Keratinocyte (primary cell): ENCODE measurements at places on chromosomes 6 and 20.

- no peak overlapping the region for H3K27ac ChIP-seq
- no peaks in the 10 kb centered on the region for H3K27me3 ChIP-seq
- no peaks in the 10 kb centered on the region for H3K36me3 ChIP-seq
- no peak overlapping the region for H3K4me3 ChIP-seq
- no peaks in the 10 kb centered on the region for H3K4me1 ChIP-seq
Observed at GRCh38 chr6:8844968-8845367, 409.6 kb upstream of the SLC35B3 start.

- no peak for DNase-seq
- H3K36me3 ChIP-seq, result peaks cover 57% of the 10 kb centered on the region
- H3K27me3 ChIP-seq, result no peaks in the 10 kb centered on the region
- no peaks in the 10 kb centered on the region for H3K4me1 ChIP-seq
- H3K4me3 ChIP-seq, result no peak overlapping the region
Observed at GRCh38 chr6:31639043-31639442, 13.4 kb downstream of the BAG6 start.

DNA sequence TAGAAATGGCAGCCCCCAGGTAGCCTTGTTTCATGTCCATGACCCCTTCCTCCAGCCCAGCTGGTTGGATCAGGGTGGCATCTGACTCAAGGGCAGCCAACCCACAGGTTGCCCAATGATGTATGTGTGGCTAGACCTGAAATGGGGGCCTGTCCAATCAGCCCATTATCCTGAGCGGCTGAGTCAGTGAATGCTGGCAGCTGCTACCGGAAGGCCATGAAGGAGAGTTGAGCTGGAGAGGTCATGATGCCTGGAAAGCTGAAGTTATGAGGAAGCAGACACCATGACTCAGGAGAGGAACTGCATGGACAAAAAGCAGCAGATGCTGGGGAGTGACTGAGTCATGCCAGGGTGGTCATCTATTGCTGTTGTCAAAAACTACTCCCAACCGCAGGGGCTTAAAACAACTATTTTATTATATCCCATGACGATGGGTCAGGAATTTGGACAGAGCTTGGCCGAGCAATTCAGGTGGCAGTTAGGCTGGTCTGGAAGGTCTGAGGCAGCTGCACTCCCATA is 67.3 kb downstream of the MDGA1 start:
- H3K36me3 ChIP-seq, result no peaks in the 10 kb centered on the region
- H3K4me3 ChIP-seq, result peak overlapping the region; percentile 7
- H3K27ac ChIP-seq, result peak overlapping the region; percentile 73
- peak; percentile 89 for DNase-seq

GRCh38 chr20:50920997-50921396 is 10.2 kb downstream of the ADNP start:
- no peak for DNase-seq
- peaks cover 5% of the 10 kb centered on the region for H3K36me3 ChIP-seq
- H3K27me3 ChIP-seq, result no peaks in the 10 kb centered on the region

- H3K36me3 ChIP-seq, result peaks cover 2% of the 10 kb centered on the region
- no peak overlapping the region for H3K27ac ChIP-seq
- DNase-seq, result no peak
- H3K4me1 ChIP-seq, result no peaks in the 10 kb centered on the region
Observed at GRCh38 chr6:16383607-16384206, 145.3 kb downstream of the GMPR start.

DNA sequence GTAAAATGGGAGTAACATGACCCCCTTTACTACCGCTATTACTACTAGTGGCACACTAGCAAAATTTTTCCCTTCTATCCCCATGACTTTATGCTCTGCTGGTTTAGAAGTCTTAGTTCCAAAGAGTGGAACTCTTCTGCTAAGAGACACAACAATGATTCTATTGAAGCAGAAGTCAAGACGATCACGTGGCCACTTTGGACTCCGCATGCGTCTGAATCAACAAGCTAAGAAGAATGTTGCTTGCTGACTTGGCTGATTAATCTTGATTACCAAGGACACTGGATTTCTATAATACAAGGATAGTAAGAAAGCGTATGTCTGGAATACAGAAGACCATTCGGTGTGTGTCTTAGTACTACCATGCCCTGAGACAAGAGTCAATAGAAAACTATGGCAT is 244.7 kb upstream of the BTBD3 start:
- no peaks in the 10 kb centered on the region for H3K4me1 ChIP-seq
- no peak overlapping the region for H3K4me3 ChIP-seq
- H3K27ac ChIP-seq, result no peak overlapping the region
- no peaks in the 10 kb centered on the region for H3K36me3 ChIP-seq
- no peak for DNase-seq
- no peaks in the 10 kb centered on the region for H3K27me3 ChIP-seq

GRCh38 chr20:48492015-48492714 is 335.6 kb downstream of the PREX1 start:
- peaks cover 15% of the 10 kb centered on the region for H3K27me3 ChIP-seq
- H3K27ac ChIP-seq, result no peak overlapping the region
- H3K36me3 ChIP-seq, result no peaks in the 10 kb centered on the region
- no peaks in the 10 kb centered on the region for H3K4me1 ChIP-seq
- no peak overlapping the region for H3K4me3 ChIP-seq

DNA sequence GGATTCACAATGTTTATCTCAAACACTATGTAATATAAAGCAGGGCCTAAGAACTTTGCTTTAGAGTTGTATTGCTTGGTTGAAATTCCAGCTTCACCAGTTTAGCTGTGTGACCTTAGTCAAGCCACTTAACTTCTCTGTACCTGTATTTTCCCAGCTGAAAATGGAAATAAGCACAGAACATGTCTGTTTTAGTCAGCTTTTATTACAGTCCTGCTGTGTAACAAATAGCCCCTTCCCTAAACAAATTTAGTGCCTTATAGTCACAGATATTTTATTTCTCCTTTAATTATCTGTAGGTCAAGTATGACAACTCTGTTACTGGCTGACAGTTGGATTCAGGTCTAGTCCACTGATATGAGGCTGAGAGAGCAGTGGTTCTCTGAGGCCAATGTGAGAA is 56.0 kb upstream of the JAG1 start:
- no peak for DNase-seq
- no peaks in the 10 kb centered on the region for H3K36me3 ChIP-seq
- H3K4me1 ChIP-seq, result peaks cover 25% of the 10 kb centered on the region
- H3K27ac ChIP-seq, result no peak overlapping the region
- H3K4me3 ChIP-seq, result no peak overlapping the region
- H3K27me3 ChIP-seq, result no peaks in the 10 kb centered on the region

DNA sequence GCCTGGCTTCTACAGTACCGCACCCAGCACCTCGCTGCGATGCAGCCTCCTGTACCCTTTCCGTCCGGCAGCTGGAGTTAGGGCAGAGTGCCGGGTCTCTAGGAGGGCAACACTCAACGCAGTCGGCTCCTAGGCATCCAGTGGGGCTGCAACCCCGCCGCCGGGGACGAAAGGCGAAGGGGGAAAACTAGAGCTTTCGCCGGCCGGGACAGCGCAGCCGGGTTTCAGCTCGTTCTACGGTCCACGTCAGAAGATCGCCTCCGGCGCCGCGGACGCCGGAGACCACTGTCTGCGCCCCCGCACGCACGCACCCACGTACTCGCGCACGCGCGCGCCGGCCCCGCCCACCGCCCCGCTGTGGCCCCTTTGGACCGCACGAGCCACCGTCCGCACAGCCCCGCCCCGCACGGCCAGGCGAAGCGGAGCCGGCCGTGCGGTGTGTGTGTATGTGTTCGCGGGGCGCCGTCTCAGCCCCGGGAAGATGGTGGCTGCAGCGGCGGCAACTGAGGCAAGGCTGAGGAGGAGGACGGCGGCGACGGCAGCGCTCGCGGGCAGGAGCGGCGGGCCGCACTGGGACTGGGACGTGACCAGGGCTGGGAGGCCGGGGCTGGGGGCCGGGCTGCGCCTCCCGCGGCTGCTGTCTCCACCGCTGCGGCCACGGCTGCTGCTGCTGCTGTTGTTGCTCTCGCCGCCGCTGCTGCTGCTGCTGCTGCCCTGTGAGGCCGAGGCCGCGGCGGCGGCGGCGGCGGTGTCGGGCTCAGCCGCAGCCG is at the start of gene ATRN:
ATRN (plus strand) TSS at position 392 of the 770 bp plus-strand sequence; CDS start at position 482, 90 bp downstream.
- peaks cover 11% of the 10 kb centered on the region for H3K4me1 ChIP-seq
- no peaks in the 10 kb centered on the region for H3K27me3 ChIP-seq
- DNase-seq, result peak; percentile 54
- peak within 1 kb of the TSS; percentile 88 for H3K4me3 ChIP-seq

- H3K36me3 ChIP-seq, result no peaks in the 10 kb centered on the region
- no peaks in the 10 kb centered on the region for H3K27me3 ChIP-seq
- H3K4me3 ChIP-seq, result no peak overlapping the region
- H3K4me1 ChIP-seq, result no peaks in the 10 kb centered on the region
- no peak overlapping the region for H3K27ac ChIP-seq
- DNase-seq, result no peak
Observed at GRCh38 chr6:138857775-138858174, 61.9 kb downstream of the ECT2L start.
